ENCODE measurements at places on chromosomes 5 and 9.

DNA sequence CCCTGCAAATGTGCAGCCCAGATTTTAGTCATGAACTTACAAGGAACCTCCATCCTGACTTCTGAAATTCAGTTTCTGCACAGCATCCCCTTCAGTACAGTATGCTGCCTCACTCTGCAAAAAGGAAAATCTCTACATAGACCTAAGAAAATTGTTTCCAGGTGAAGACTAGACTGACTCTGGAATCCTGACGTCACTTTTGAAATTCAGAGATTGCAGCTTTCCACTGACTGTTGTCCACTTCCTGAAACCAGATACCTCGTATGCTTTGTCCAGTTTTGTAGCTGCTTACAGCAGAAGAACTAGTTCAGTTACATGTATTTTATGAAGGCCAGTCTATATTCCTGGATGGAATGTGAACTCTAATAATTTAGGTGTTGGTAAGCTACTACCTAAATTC is 629.3 kb upstream of the ST8SIA4 start:
- no peak for DNase-seq

DNA sequence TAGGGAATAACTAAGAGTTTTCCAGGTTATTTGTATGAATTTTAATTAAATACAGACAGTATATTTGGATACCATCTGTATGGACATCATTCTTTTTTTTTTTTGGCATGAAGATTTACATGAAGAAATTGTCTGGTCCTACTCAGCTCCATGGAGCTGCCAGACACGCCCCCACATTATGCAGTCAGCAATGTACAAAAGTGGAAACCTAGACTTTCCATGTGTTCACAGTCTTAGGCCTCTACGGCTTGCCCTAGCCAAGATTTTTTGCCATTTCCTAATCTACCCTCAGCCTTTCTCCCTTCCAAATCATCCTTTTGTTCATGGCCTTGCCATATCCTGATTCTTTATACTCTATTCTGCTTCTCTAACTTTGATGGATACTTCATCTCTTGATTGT is 207.1 kb downstream of the SGCD start:
- DNase-seq: no peak

GRCh38 chr9:127102176-127102575 is 20.3 kb downstream of the ANGPTL2 start:
- no peak for DNase-seq

DNA sequence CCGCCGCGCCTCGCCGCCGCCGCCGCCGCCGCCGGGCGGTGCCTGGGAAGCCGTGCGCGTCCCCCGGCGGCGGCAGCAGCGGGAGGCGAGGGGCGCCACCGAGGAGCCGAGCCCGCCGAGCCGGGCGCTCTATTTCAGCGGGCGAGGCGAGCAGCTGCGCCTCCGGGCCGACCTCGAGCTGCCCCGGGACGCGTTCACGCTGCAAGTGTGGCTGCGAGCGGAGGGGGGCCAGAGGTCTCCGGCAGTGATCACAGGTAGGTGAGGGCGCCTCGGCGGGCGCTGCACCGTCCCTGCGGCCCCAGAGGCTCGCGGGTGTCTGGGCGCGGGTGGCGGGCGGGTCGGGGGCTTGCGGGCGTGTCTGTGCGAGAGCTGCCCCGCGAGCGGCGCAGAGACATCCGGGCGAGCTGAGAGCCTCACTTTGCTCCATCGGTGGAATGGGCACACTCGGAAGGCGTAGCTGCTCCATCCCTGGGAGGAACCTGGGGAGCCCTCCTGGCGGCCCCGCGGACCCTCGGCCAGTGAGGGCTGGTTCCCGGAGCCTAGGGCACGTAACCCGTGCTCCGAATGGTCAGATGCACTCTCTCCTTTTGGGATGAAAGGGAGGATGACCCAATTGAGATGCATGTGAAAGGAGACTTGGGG is 864 bp downstream of the PAPPA start:
- DNase-seq: no peak

DNA sequence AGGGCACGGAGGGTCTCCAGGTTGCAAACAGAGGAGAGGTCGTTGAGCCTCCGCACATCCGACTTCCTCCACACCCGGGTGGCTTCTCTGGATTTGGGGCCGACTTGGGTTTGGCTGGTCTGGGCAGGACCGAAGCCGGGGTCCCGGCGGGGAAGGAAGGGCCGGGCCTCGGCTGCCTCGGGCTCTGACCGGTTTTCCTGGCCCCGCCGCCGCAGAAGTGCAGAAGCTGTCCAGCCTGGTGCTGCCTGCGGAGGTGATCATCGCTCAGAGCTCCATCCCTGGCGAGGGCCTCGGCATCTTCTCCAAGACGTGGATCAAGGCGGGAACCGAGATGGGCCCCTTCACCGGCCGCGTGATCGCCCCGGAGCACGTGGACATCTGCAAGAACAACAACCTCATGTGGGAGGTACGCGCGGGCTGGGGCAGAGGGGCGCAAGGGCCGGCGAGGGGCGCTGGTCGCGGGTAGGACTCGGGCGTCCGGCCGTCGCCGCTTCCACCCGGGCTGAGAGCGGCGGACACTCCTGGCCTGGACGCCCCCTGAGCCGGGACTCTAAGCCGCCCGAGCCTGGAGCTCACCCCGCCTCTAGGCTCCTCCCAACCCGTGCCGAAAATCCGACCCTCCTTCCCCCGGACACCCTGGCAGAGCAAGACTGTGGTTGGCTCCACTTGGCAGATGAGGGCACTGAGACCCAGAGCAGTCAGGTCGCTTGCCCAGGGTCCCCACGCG is 2.2 kb downstream of the PRDM12 start:
- no peak for DNase-seq

- DNase-seq: no peak
These were observed 241.2 kb downstream of the CETN3 start for GRCh38 chr5:90168399-90168798.

DNA sequence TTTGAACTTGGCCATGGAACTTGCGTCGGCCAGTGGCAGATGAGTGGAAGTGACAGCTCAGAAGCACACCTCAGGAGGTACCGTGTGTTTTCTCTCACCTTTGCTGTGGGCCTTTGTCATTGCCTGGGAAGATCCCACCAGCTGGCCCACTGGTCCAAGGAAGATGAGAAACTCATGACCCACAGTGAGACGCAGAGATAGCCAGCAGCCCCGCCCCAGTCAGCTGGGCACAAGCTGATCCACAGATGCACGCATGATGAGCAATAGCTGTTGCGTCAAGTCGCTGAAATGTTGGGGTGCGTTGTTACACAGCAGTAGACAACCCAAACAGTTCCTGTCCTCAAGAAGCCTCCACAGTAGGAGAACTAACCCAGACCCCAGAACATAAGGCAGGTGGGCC is 30.8 kb upstream of the UNC5A start:
- DNase-seq: no peak

DNA sequence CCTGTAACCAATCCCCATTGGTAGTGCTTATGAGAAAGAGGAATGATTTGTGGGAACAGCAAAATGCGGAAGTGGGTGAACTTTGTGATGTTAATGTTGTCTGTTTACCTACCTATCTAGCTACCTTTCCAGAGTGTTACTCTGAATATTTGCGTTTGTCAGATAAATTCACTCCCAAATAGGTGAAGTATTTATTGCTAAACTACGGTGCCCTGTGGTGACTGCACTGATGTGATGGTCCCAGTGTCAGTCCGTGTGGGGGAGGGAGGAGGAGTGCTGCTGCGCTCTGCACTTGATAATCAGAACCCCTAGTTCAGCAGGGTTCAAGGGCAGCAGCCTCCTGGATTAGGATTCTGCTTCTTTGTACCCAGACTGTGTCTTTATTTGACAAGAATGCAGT is 55.3 kb downstream of the TJP2 start:
- no peak for DNase-seq

DNA sequence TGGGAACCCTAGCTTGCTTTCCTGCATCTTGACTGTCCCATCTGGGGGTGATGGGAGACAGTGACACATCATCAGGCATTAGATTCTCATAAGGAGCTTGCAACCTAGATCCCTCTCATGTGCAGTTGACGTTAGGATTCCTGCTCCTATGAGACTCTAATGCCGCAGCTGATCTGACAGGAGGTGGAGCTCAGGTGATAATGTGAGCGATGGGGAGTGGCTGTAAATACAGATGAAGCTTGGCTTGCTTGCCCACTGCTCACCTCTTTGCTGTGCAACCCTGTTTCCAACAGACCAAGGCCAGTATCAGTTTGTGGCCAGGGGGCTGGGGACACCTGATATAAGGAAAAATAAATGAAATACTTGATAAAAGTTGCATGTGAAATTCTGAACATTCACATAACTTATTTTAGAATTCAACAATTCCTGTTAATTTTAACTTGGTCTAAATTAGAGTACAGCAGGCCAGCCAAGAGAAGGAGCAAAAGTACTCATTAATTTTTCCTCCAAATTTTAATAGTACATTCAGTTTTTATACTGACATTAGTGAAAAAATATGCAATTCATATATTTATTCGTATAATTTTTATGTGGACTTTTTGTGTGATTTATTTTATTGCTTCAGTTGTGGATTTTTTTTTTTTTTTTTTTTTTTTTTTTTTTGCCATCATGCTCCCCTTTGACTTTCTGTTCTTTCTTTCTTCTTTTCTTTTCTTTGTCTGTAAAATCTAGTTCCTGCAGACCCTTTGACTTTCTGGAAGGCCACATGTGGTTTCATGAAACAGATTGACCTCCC is 11.4 kb downstream of the PAM start:
- DNase-seq: no peak

GRCh38 chr9:114401344-114401743 is 13.6 kb upstream of the AKNA start:
- no peak for DNase-seq

DNA sequence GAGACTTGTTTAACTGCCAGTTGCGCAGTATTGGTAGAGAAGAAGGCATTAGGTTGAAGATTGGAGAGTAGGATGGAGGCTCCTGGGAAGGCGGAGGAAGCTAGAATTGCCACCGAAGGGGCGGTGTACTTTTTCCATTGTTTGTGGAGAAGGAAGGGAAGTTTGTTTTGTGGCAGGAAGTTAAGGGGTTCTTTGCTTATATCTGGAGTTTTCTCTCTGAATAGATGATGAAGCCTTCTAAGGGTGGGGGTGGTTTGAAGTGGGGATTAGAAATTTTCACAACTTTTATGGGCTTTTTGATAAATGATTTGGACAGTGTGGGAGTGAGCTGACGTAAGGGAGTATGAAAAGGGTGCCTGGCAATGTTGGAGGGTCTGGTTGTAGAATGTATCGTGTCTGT is 59.3 kb downstream of the SNX30 start:
- no peak for DNase-seq

- no peak for DNase-seq
These were observed 98.0 kb downstream of the SLC25A46 start for GRCh38 chr5:110836851-110837250.

- no peak for DNase-seq
These were observed 9.1 kb upstream of the RFK start for GRCh38 chr9:76403352-76403751.
